ENCODE measurements at places on chromosomes 5 and 9.
A peak's percentile ranks its signal among the peaks of the same experiment; 100 is the strongest.

DNA sequence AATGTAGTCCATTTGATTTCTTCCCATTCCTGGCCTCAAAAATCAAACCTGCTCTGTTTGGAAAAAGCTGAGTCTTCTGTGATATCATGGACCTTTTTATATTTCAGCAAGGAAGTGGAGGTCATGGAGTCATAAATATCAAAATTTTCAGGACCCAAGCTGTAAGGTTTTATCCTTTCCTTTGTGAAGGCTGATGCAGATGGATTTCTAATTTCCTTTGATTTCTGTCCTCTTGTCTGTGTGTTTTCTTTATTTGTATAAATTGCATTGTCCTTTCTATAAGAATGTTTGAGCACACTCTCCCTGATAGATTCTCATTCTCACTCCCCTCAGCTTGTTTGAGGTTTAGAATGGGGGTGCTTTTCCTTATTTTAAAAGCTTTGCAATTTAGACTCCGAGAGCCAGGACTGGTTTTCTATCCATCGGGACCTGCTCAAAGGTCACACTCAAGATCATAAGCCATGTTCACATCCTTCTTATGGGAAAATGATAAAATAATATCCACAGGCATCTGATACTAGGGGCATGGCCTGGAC lies 127.4 kb upstream of the TMEM161B start:
- no peak for DNase-seq

DNA sequence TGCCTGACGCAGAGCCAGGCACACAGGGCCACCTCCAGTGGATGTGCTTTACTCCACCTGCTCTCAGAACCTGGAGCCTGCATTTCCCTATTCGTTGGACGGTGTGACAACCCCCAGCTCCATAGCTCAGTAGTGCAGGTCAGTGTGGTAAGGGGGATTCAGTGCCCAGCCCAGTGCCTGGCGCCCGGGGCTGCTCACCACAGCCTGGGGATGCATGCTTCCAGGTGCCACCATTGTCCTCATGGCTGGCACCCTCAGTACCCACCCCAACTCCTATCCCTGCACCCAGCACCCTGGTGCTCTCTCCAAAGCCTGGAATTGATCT lies 32.8 kb upstream of the ADAMTS2 start:
- DNase-seq: no peak

GRCh38 chr5:150523472-150524350 lies 15.8 kb downstream of the NDST1 start:
- DNase-seq: peak; percentile 69

- no peak for DNase-seq
Measured at GRCh38 chr9:87010626-87011025, 63.3 kb upstream of the GAS1 start.

GRCh38 chr9:125430161-125431011 lies 168.8 kb downstream of the GAPVD1 start:
- no peak for DNase-seq

GRCh38 chr9:5633243-5633642 lies 4.3 kb downstream of the RIC1 start:
- no peak for DNase-seq

DNA sequence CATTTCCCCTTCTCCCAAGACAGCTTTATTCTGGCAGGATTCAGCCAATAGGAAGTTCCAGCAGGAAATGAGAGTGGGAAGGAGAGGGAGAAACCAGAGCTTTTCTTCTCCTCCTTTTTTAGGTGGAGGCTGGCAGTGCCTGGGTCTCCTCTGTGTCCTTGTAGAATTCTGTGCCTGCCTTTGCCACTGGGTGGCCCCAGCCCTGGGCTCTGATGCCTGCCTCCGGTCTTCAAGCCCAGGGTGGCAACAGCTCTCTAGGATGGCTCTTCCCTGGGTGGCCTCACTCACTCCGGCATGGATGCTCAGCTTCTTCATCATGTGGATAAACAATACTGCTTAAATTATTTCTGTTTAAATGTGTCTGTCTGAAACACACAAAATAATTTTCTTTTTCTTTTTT lies 694.8 kb downstream of the SEMA5A start:
- no peak for DNase-seq

DNA sequence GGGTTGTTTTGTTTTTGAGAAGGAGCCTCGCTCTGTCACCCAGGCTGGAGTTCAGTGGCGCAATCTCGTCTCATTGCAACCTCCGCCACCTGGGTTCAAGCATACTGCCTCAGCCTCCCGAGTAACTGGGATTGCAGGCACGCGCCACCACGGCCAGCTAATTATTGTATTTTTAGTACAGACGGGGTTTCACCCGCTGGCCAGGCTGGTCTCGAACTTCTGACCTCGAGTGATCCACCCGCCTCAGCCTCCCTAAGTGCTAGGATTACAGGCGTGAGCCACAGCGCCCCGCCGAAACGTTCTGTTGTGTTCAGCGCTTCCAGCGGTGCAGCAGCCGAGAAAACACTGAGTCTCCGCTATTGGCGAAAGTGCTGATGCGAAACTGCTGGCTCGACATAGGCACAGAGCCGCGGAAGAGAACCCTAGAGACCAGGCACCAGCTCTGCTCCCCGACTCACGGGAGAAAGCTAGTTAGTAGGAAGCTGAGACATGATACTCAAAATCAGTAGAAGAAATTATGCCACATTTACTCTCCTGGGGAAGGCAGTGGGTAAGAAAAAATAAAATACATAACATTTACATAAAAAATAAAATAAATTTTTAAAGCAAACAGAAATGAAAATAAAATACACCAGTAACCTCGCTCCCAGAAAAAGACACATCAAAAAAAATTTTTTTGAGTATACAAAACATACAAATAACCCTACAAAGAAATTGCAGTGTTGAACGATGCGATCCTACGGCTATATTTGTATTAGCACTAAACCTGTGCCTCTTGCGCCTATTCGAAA lies 31.6 kb downstream of the ANXA2R start:
- DNase-seq: no peak

- DNase-seq: no peak
Measured at GRCh38 chr9:2461892-2462291, 159.7 kb upstream of the VLDLR start.
